ENCODE measurements at places on chromosomes 2 and 18.

- DNase-seq, result no peak
Measured at GRCh38 chr2:16168506-16169264, 228.3 kb downstream of the MYCN start.

- no peak for DNase-seq
Measured at GRCh38 chr2:125405816-125406215, 1250.1 kb upstream of the GYPC start.

GRCh38 chr18:54931152-54931551, 28.1 kb downstream of the CCDC68 start:
- DNase-seq, result no peak

DNA sequence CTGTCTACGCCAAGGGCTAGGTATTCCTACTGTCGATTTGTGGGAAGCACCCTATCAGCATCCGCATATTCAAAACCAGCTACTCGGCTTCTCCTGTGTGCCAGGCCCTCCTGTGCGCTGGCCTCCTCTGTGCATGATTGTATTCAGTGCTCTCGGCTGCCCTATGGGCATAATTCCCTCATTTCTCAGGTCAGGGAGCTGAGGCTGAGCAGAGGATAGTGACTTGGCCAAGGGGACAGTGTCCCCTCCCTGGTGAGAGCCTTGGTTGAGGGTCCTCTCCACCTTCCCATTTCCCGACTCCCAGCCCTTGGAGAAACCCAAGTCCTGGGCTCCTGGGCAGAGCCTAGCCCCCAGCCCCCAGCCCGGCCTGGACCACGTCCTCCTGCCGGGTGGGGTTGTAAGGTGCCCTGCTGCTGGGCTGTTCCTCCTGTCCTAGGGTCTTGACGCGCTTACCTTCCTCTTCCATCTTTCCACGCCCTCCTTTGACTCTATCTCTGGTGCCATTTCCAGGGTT, 6.3 kb upstream of the HS6ST1 start:
- no peak for DNase-seq

DNA sequence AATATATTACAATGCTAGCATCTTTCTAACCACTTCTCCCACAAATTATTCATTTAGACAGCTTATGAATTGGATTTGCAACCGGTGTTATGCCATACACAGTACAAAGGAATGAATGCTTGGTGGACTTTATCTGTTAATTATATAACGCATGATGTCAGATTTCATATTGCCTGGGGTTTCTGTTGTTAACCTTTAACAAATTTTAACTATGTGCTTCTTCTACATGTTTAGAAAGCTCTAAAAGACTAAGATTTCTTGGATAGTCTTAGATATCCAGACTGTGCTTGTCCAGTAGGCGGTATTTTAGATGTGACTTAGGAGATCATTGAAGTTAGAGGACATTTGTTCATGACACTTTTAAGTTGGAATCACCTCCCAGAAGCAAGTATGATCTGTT, 976.3 kb downstream of the TMEM182 start:
- no peak for DNase-seq
